Dorsolateral prefrontal cortex (tissue), 122 donors: ENCODE measurements at places on chromosomes 16 and 17.

DNA sequence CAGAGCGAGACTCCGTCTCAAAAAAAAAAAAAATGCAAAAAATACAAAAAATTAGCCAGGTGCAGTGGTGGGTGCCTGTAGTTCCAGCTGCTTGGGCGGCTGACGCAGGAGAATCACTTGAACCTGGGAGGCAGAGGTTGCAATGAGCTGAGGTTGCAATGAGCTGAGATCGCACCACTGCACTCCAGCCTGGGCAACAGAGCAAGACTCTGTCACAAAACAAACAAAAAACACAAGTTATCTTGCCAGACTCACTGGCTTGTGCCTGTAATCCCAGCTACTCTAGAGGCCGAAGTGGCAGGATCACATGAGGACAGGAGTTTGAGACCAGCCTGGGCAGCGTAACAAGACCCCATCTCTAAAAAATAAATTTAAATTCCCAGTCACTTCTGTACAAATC lies 3.4 kb upstream of the ST3GAL2 start:
- no peak for DNase-seq

- DNase-seq: no peak
Measured at GRCh38 chr17:32944248-32945020, 16.5 kb downstream of the TMEM98 start.

GRCh38 chr17:70608957-70609356 lies 439.6 kb downstream of the KCNJ2 start:
- DNase-seq: no peak

- DNase-seq: no peak
Measured at GRCh38 chr17:50424996-50425681, 879 bp upstream of the ACSF2 start.

- DNase-seq: no peak
Measured at GRCh38 chr17:30318155-30318554, 15.7 kb downstream of the TMIGD1 start.

GRCh38 chr16:89691231-89691985 lies 4.9 kb downstream of the CDK10 start:
- no peak for DNase-seq

DNA sequence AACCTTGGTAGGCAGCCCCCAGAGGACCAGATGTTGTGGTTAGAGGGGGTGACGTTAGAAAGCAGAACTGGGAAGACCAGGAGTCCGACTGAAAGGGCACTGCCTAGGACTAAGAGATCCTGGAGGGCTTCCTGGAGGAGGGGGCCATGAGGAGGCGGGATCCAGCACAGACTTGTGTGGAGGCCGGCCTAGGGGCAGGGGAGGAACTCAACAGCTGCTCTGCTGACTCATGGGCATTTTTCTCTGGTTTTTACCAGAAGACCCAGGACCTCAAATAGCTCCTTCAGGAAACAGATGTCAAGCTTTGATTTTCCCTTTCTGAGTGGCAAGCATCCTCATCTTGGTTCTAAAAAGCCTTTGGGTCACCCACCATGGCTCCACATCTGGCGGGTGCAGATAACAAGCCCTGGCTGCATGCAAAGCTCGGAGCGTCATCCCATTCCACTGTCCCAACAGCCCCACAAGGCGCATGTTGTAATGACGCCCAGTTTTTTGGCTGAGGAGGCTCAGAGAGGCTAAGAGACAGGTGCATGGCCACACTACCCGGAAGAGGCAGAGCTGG lies 29.0 kb downstream of the IL21R start:
- DNase-seq: no peak

DNA sequence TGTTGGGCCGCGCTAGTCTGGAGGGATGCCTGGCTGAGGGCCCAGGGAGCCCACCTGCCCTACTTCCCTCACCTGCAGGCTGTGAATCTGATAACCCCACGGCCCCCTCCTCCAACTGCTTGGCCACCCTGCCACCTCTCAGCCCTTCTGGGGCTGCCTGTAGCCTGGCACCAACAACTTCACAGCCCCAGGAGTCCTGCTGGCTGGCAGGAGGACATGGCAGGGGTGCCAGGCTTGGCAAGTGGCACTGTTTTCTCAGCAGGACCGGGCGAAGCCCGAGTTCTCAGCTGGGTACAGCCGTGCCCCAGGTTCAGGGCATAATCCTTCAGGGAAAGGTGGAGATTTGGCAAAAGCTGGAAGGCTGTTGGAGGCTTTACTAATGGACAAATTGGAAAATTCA lies 129.6 kb downstream of the CMIP start:
- DNase-seq: no peak

DNA sequence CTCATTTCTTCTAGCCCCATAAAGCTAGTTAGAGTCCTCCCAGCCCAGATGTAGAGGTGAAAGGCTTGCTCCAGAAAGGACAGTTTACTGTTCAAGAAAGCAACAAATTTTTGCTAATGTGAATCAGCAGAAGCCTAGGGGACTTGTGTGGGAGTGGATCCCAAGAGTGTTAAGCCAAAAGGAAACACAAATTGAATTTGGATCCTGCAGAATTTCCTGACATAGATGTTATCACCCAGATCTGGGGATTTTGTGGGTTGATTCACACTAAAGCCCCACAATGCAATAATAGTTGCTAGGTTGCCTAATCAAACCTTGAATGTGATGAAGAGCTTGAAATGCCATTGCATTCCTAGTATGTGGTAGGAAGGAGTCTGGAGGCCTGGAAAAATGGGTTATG lies 135.2 kb upstream of the HS3ST3A1 start:
- DNase-seq: no peak

- no peak for DNase-seq
Measured at GRCh38 chr16:65733721-65734120, 611.9 kb upstream of the CDH11 start.

DNA sequence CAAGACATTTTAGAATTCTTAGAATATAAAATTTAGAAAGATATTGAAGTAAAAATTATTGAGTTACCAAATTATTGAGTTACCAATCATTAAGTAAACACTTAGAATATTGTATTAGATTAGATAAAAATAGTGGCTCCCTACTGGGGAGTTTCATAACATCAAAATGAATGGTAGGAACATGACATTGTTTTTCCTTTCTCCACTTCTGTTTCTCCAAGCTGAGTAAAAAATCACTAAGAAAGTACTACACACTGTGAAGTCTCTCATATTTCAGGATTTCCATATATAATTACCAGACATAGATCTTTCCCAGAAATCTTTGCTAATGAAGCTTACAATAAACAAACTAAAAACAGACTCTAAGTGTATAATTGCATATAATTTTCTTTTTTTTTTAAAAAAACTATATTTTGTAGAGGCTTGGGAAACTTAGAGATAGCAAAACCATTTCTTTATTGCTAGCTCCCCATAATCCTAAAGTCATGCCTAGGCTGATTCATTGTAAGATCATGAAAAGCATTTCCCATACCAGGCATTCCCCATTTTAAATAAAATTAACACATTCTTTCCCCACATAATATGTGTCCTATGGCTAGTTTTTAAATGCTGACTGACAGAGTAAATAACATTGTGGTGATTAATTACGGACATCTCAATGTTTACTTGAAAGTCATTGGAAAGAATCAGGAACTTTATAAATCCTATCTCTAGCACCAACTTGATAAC lies 1408.7 kb upstream of the GOT2 start:
- DNase-seq: no peak

DNA sequence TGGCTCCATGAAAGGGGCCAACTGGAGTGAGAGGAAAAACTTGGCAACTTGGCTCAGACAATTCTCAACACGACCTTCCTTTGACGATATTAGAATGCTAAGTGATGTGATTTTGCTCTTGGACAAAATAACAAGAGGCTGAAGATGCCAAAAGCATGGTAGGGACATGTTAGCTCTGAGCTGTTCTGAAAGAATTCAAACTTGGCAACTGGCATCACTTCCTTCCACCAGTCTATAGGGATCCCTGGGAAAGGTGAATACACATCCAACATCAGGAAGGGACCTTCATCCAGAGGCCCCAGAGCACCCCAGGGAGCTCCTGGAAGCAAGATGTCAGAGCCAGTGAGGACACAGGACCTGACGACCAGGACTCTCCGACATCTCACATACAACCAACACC lies 4.3 kb downstream of the KRT37 start:
- DNase-seq: no peak

GRCh38 chr16:69820926-69821541 lies 58.9 kb downstream of the WWP2 start:
- DNase-seq: peak; percentile 49

- no peak for DNase-seq
Measured at GRCh38 chr17:5986644-5987043, 83.5 kb upstream of the WSCD1 start.

- DNase-seq: no peak
Measured at GRCh38 chr16:53770641-53771040, 66.7 kb downstream of the FTO start.

- DNase-seq: no peak
Measured at GRCh38 chr16:59188029-59188428, 453.9 kb upstream of the GOT2 start.

DNA sequence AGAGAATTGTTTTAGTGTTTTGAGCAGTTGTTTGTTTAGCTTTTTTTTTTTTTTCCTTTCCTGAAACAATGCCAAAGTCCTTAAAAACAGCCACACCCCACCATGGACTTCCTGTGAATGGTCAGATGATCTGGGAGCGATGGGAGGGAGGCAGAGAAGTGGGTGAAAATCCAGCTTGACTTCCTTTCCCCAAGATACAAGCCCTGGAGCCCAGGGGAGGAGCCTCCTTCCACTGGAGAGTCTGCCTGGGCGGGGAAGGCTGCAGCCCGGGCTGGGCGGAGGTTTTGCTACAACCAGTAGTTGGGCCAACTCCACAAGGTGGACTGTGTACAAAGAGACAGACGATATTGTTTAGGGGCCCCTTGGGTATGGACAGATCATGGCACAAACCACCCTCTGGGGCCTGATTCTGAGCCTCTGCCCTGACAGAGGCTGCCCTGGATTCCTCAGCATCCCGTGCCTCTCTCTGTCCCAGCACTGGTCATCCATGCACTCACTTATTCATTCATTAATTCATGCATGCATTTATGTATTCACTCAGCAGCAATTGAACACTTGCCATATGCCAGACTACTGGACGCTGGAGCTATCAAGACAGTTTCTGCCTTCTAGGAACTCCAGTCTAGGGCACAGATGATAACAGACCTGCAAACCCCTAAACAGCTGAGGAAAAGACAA lies 29.8 kb downstream of the WSB1 start:
- DNase-seq: no peak

DNA sequence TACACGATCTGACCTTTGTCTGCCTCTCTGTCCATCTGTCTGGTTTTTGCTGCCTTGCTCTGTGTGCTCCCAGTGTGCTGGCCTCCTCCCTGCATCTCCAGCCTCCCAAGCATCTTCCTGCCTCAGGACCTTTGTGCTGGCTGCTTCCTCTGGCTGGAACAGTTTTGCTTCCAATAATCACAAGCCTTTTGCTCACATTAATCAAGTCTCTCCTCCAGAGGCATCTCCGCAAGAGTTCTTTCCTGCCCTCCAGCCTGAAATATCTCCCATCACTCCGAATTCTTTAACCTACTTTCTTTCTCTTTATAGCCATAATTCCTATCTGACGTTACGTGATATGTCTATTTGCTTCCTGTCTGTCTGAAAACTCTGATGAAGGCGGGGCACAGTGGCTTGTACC lies 267.1 kb downstream of the ABCC12 start:
- DNase-seq: no peak

DNA sequence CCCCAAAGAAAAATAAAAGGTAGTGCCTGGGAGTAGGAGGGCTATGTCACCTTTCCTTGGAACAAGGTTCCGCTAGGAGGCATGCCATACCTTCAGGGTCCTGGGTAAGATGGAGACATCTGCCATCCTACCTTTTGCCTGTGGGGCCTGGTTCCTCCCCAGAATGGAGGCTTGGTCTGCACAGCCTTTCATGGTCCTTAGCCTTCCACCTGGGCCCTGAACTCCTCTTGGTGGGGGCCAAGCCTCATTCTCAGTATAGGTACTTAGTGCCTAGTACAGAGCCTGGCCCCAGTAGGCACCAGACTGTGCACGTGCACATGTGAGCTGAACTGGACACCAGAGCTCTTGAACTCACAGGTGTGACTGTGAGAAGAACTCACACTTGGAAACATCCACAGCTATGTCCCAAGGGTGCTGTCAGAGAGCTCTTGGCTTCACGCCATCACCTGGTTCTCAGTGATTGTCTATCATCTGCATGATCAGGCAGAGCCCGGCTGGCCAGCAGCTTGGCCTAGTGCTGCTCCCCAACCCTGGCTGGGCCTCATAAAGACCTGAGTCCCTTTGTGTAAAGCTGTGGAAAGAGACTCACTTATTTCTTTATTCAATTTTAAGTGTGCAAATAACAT lies 143.2 kb downstream of the SOCS1 start:
- no peak for DNase-seq

GRCh38 chr16:23836404-23837311 lies 875 bp downstream of the PRKCB start:
- peak; percentile 57 for DNase-seq
